ENCODE measurements at places on chromosomes 5 and 9.

GRCh38 chr9:87725900-87726709 is at the start of gene CTSL:
Gene CTSL, plus strand, starts transcription at chr9:87726119. Its CDS starts 1,485 bp downstream, at chr9:87727604.
- DNase-seq = peak; percentile 62

- peak; percentile 35 for DNase-seq
Measured at GRCh38 chr5:170429014-170429413, 39.8 kb upstream of the KCNMB1 start.

DNA sequence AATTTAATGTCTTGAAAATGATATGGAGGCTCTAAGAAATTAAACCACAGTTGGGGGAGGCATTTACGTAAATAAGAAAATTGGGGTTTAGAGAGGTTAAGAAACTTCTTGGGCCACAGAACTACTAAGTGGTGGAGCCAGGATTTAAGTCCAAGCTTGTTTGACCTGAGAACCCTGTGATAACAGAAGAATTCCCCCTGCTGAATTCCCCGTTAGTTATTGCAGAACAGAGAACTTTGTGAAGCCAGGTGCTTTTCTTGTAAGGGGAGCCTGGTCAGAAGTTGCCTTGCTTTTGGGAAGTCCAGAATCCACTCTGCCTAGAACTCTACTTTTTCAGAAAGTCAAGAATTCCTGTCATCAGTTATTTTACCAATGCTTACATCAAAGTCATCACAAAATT is 309.3 kb upstream of the SEMA6A start:
- no peak for DNase-seq

GRCh38 chr5:45089870-45090269 is 281.1 kb downstream of the MRPS30 start:
- no peak for DNase-seq

All from KBM-7 (cell line).